Left renal pelvis (tissue), 4 donors: ENCODE measurements at places on chromosomes 1 and 21.
A peak's percentile ranks its signal among the peaks of the same experiment; 100 is the strongest.

DNA sequence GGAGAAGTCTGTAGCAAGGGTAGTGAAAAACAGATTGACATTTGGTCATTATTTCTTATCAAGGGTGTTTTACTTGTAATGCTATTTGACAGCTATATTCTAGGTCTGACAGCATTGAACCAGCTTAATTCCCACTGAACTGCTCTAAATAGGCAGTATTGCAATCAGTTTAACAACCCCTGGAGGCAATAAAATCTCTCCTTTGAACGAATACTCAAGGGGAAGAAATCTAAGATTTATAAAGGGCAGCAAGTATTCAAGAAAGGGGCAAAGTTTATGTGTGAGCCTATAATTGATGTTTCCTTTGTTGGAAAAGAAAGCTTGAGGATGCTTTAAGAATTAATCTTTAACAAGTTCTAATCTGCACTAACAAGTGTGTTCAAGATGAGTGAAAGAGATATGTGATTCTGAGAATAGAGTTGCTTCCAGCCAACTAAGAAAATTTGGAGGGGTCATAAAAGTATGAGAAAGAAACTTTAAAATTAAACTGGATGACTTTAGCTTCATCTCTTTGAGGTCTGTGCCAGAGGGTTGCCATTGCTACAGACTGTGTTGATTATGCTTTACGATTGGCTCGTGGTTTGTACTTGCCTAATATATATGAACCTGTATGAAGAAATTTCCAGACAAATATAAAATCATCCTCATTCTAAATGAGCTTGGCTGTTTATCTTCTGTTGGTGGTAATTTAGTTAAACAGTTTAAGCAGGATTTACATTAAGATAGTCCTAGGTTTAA lies 72.5 kb downstream of the ZNF326 start:
- DNase-seq: no peak

- no peak for DNase-seq
Measured at GRCh38 chr1:79004916-79005315, 1.6 kb downstream of the ADGRL4 start.

DNA sequence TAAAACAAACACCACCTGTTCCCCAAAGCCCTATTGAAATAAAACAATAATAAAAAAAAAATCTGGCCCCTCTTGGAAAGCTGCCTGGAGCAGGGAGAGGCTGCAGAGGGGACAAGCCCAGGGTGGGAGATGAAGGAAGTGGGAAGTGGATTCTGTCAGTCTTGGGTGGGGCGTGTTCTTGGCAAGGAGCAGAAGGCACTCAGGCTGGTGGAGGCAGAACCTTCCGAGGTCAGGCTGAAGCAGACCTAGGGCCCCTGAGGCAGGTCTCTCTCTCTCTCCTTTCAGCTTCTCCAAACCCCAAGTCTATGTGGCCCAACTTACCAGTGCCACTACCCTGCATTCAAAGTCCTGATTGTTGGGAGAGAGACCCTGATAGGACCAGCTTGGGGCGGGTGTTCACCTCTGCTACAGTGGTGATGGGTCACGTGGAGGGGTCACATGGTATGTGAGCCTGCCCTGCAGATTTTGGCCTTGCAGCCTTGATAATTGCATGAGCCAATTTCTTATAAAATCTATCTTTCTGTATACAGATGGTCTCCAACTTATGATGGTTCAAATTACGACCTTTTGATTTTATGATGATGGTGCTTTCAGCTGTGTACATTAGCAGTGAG lies 145.4 kb upstream of the C1orf174 start:
- DNase-seq: no peak

- DNase-seq: no peak
Measured at GRCh38 chr1:244162786-244163530, 111.9 kb downstream of the ZBTB18 start.

- no peak for DNase-seq
Measured at GRCh38 chr1:211752317-211752716, 76.9 kb upstream of the NEK2 start.

DNA sequence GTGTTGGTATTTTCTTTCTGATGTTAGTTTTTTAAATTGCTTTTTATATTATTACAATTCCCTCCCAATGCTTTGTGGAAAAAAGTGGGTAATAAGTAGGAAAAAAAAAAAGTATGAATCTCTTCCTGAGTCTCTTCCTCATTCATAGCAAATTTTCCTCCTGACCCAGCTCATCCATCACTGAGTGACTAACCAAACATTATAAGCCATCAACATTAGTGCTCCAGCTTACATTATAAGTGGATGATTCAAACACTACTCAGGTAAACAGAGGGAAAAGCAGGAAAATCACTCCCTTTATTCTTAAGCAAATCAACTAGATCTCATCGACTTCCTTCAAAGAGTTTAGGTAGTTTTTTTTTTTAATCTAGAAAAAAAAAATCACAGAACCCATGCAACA lies 15.4 kb upstream of the SAMD13 start:
- no peak for DNase-seq

GRCh38 chr1:221768444-221769066 lies 26.7 kb upstream of the DUSP10 start:
- no peak for DNase-seq

- DNase-seq: peak; percentile 52
Measured at GRCh38 chr1:225845571-225846259, 35.8 kb downstream of the EPHX1 start.

DNA sequence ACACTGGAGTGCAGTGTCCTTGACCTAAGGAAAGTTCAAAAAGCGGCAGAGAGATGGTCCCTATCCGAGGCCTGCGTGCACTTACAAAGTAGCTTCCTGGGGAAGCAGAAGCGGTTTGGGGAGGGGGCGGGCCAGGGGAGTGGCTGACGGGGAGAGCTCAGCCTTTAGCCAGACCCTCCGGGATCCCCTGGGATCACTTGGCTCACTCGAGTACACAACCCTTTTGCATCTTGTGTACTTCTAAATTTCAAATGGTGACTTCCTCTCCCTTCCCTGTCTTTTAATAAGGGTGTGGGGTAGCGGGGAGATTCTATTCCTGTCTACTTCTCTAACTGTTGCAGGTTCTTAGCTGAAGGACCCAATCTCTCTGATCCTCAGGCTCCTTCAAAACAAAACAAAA lies 18.1 kb upstream of the SNX27 start:
- no peak for DNase-seq
